Left ventricle myocardium superior (tissue), 1 donor: ENCODE measurements at places on chromosomes 2 and 18.

GRCh38 chr2:84071050-84071449 lies 388.0 kb downstream of the SUCLG1 start:
- DNase-seq = no peak

DNA sequence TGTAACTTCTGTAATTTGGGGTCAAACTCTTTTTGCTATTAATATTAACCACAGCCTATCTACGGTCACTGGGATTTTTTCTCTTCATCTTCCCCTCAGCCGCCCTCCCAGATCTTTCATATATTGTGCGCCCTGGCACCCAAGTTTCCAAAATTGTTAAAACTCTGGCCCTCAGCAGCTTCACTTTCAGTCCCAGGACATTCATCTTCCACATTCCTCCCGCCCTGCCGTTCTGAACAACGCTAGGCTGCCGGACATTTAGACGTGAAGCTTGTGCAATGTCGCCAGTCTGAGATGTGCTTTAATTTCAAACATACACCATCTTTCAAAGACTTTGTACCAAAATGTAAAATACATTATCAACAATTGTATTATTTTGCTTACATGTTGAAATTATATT lies 1.8 kb upstream of the TMEM18 start:
- no peak for DNase-seq

DNA sequence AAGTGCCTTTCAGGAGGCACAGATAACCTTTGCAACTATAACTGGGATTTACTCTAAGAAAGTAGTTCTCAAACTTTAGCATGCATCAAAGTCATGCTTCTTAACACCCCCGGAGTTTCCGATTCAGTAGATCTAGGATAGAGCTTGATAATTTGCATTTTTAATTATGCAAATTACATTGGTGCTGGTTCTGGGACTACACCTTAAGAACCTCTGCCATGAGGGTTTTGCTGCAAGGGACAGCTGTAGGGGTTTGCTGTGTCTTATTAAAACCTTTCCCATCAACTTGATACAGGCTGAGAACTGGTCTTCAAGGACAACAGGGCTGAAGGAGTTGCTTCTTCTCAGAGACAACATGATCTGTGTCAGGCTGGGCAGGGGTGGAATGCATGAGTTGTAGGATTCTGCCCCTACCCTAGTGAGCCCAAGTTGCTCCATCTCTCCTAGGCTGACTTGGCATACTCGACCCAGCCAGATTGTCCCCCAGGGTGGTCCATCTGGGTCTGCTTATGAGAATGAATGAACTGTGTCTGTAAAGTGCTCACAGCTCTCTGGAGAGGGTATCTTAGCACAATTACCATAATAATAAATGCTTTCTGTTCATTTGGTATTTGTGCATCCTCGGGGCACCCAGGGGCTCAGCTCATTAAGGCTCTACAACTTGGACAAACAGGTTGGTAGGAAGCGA lies 232.7 kb downstream of the CLIP4 start:
- DNase-seq = no peak

DNA sequence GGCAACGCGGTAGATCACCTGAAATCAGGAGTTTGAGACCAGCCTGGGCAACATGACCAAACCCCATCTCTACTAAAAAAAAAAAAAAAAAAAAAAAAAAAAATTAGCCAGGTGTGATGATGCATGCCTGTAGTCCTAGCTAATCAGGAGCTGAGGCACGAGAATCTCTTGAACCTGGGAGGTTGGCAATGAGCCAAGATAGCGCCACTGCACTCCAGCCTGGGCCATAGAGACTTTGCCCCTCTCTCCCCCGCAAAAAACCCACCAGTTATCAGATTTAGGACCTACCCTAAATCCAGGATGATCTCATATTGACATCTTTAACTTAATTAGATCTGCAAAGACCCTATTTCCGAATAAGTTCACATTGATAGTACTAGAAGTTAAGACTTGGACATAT lies 29.2 kb upstream of the LDAH start:
- DNase-seq = no peak

GRCh38 chr2:231854616-231855125 lies 68.4 kb downstream of the COPS7B start:
- no peak for DNase-seq

DNA sequence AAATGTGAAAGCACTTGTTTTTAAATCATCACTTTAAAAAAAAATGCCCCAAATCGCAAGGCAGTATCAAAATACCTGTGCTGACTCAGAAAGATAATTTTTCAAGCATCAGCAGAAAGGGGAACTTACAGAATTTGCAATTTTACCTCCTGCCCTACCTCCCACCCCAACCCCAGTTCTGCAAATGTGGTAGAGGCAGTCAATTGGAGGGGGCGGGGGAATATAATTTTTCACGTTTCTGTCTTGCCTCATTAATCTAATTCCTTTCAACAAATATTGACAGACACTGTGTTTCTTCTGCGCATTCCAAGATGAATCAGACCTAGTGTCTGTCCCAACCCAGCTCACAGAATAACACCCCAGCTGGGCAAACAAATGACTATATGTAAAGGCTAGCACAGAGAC lies 76.8 kb downstream of the ALPK2 start:
- no peak for DNase-seq

DNA sequence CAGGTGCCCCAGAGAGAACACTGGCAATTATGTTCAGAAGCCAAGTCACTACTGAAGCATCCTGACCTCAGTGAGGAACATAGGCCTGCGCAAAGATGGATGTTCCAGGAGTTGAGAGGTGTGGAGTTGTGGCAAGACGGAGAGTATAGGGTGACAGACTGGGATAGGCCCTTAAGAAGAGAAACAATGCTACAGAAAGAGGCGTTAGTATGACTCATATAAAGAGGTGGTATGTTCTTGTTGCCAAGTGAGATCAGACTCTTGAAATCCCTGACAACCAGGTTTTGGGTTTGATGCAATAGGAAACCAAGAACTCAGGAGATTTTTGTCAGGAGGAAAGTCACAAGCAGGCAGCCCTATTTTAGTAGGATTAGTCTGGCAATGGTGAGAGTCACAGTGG lies 185.6 kb downstream of the RIT2 start:
- no peak for DNase-seq

- DNase-seq = peak; percentile 12
These were observed 28.5 kb downstream of the GPC1 start for GRCh38 chr2:240463866-240464481.

- DNase-seq = no peak
These were observed 111.0 kb downstream of the ERBB4 start for GRCh38 chr2:212427638-212428037.

DNA sequence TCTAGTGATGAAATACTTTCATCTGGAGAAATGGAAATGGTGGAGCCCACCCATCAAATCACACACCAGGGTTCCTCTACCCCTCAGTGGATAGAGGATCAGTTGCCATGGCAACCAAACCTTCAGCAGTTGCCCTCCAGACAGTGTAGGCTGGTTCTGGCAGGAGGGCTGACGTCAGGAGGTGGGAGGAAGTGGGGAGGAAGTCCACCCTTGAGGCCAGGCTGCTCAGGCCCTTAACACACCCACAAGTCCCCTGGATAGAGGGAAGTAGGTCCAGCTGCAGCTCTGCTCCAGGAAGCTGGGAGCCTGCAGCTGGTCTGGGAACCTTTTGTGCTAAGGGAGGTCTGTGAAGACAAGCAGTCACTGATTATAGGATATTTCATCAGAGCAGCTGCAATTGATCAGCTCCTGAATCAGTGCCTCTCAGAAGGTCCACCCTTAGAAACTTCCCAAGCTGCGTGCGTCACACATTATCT lies 186.6 kb downstream of the MTX2 start:
- DNase-seq = peak; percentile 71

- DNase-seq = no peak
These were observed 232.6 kb downstream of the LDLRAD4 start for GRCh38 chr18:13451213-13451540.

- no peak for DNase-seq
These were observed 22.2 kb downstream of the GALR1 start for GRCh38 chr18:77271576-77272481.

- DNase-seq = no peak
These were observed 19.4 kb upstream of the MBP start for GRCh38 chr18:77151772-77152520.

GRCh38 chr2:240437861-240438809 lies 2.7 kb downstream of the GPC1 start:
- peak; percentile 87 for DNase-seq

- DNase-seq = no peak
These were observed 49.6 kb downstream of the HYCC2 start for GRCh38 chr2:201021914-201022313.

- DNase-seq = no peak
These were observed 2.0 kb downstream of the BCL2 start for GRCh38 chr18:63317556-63317946.

GRCh38 chr18:8912348-8913326 lies 189.9 kb upstream of the NDUFV2 start:
- DNase-seq = no peak

- DNase-seq = no peak
These were observed 36.7 kb downstream of the FANCL start for GRCh38 chr2:58204195-58204959.

DNA sequence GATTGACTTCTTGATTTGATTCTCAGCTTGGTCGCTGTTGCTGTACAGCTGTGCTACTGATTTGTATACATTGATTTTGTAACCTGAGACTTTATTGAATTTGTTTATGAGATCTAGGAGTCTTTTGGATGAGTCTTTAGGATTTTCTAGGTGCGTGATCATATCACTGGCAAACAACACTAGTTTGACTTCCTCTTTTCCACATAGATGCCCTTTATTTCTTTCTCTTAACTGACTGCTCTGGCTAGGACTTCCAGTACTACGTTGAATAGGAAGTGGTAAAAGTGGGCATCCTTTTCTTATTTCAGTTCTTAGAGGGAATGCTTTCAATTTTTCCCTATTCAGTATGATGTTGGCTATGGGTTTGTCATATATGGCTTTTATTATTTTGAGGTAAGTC lies 101.3 kb downstream of the OSBPL1A start:
- DNase-seq = no peak

DNA sequence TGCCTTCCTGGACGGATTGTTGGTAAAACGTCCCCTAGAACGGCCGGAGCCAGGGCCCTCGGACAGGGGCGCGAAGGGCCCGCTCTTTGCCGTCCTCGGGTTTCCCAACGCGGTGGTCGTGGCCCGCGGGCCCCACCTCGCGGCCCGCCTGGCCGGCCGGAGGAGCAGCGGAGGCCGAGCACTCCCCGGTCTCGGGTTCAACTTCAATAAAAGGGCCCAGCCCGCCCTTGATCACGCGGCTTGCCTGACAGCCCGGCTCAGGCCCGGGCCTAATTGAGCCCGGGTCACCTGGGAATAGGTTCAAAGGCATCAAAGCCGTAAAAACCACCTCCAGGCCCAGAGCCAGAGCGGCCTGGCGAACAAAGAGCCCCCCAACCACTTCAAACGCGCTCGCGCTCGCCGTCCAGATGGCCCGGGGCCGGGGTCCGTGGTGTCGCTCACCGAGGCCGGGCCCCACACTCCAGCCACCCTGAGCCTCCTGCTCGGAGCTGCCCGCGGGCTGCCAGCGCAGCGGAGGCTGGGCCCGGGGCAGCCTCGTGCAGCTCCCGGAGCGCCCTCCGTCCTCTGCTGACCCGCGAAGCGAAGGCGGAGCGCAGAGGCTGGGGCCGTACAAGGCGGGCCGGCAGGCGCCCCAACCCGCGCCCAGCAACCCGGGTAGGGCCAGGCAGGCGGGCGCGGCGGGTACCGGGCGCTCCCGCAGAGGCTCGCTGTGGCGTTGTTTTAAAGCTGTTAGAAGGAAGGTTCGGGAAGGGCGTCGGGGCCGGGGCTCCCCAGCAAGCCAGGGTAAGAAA lies 1.1 kb upstream of the TWIST2 start:
- DNase-seq = peak; percentile 53

DNA sequence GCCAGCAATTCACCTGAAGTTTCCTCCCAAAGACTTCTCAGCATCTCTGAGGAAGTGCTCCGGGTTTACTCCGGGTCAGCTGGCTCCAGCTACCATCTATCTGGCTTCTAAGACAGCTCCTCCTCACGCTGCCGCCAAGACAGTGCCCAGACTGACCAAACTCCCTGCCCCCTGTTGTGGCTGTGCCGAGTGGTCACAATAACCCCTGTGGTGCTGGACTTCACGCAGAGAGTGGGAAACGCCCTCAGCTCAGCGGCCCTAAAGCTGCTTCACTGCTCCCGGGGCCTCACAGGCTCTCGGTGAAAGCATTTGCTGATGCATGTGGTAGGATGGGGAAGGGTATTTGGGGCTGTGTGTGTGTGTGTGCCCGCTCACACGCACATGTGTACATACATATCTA lies 154.8 kb upstream of the ZNF236 start:
- DNase-seq = no peak

- peak; percentile 52 for DNase-seq
These were observed 104.5 kb upstream of the TAF1B start for GRCh38 chr2:9738535-9739496.
